ENCODE measurements at places on chromosomes 3 and 15.

DNA sequence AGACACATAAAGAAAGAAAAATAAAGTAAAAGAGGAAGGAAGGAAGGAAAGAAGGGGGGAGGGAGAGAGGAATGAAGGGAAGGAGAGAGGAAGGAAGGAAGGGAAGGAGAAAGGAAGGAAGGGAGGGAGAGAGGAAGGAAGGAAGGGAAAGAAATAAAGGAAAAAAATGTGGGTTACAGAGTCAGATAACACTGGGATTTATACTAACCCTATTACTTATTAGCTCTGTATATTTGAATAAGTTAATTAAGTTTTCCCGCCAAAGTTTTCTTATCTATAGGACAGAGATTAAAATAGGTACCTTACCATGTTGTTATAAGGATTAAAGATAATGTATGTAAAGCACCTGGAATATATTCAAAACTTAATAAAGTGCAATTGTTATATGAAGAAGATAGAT lies 439.3 kb upstream of the KCNMB2 start:
- DNase-seq = no peak

- DNase-seq = no peak
Observed at GRCh38 chr3:52561028-52561747, 24.8 kb downstream of the UQCC5 start.

DNA sequence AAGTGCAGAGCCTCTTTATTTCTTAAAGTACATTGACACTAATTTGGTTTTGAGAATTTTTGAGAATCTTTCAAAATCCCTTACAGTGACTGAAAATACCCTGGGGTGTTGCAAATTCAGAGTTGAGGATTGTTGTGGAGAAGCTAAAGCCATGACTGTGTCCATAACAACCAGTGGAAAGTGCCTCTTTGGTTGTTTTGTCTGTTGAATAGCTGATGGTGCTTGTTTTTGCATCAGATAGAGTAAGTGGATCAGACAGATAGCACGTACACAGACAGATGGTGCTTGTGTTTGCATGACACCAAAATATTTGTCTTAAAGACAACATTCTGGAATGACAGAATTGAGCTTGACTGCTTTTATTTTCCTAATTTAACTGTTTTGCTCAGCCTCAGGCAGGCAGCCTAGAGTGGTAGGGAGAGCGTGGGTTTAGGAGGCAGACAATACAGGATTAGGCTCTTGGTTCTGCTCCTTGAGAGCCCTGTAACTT lies 265.0 kb downstream of the IL20RB start:
- DNase-seq = no peak

DNA sequence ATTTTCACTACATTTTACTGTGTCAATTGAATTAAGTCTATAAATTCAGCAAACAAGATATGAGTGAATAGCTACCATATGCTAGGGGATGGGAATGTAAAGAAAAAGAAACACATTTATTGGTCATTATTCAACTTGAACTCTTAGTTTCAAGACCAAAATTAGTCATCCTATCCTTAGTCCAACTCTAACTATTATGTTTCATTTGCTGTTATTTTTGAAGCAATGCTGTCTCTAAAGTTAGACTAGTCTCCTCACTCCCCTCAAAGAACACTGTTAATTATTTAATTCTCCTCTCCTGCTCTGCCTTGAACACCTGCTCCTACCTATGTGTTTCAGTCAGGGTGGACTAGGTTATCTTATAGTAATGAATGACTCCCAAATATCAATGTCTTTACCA lies 920.9 kb downstream of the TUSC7 start:
- no peak for DNase-seq

- DNase-seq = no peak
Observed at GRCh38 chr15:101198800-101199199, 53.0 kb downstream of the CHSY1 start.

GRCh38 chr3:139870000-139870675 lies 64.8 kb upstream of the CLSTN2 start:
- DNase-seq = no peak

DNA sequence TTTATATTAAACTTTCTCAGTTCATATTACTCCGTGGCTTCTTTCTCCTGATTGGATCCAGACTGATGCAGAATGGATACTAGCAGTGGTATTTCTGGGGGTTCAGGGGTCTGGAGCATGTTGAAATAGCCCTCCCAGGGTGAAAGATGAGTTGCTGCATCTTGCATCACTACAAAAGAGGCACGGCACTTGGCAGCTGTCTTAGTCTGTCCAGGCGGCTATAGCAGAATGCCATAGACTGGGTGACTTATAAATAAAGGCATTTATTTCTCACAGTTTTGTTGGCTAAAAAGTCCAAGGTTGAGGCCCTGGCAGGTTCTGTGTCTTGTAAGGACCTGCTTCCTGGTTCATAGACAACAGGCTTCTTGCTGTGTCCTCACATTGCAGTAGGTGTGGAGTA lies 660 bp upstream of the BCL2L10 start:
- DNase-seq = no peak

- no peak for DNase-seq
Observed at GRCh38 chr15:63815796-63816533, 17.8 kb downstream of the HERC1 start.

Data from C1 segment of cervical spinal cord (tissue), 14 donors.